ENCODE measurements at places on chromosomes 12 and 14. TPM values are rescaled to one million over a fixed set of nuclear protein-coding genes. Genes with fewer than 3 reads are reported as not detected.
A peak's percentile ranks its signal among the peaks of the same experiment; 100 is the strongest.

- DNase-seq = no peak
- no peak overlapping the region for H3K27ac ChIP-seq
- no peaks in the 10 kb centered on the region for H3K27me3 ChIP-seq
- H3K36me3 ChIP-seq = peaks cover 63% of the 10 kb centered on the region
Measured at GRCh38 chr14:103732868-103733620, 17.4 kb downstream of the ZFYVE21 start.

Gene CD27
- 0.27 TPM for total RNA-seq

GRCh38 chr14:96017882-96018281, 21.3 kb upstream of the C14orf132 start:
- no peak for DNase-seq
- no peak overlapping the region for H3K4me3 ChIP-seq
- peaks cover 6% of the 10 kb centered on the region for H3K27me3 ChIP-seq
- H3K27ac ChIP-seq = no peak overlapping the region
- no peaks in the 10 kb centered on the region for H3K36me3 ChIP-seq

DNA sequence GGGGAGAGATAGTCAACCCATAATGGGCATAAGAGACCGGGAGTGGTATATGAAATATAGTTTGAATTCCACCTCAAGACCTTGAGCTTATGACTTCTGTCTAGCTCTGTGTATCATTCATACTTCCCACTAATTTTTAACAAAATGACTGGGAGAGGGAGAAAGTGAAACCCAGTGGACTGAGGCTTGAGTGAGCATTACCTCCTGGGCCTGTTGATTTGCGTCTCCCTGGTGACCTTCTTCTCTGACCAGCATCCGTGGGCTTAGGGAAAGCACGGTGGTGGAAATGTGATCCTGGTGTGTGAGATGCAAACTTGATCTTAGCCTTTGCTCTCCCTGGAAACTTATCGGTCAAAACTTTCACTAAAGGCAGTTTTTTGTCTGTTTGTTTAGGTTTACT, 207.9 kb upstream of the BCL2L14 start:
- DNase-seq = peak; percentile 69
- H3K27me3 ChIP-seq = no peaks in the 10 kb centered on the region
- peak overlapping the region; percentile 87 for H3K27ac ChIP-seq
- H3K4me3 ChIP-seq = no peak overlapping the region

GRCh38 chr12:123442774-123443173, 6.3 kb upstream of the RILPL2 start:
- no peak overlapping the region for H3K4me3 ChIP-seq
- H3K36me3 ChIP-seq = no peaks in the 10 kb centered on the region
- no peak overlapping the region for H3K27ac ChIP-seq
- DNase-seq = no peak

GRCh38 chr12:68970951-68971350, 38.0 kb upstream of the CPM start:
- DNase-seq = no peak
- H3K4me3 ChIP-seq = no peak overlapping the region
- H3K36me3 ChIP-seq = no peaks in the 10 kb centered on the region
- no peaks in the 10 kb centered on the region for H3K4me1 ChIP-seq
- H3K27ac ChIP-seq = no peak overlapping the region

Gene BTG1
- 19.5 TPM for total RNA-seq

- no peak overlapping the region for H3K4me3 ChIP-seq
- H3K27me3 ChIP-seq = peaks cover 2% of the 10 kb centered on the region
- no peak for DNase-seq
- H3K36me3 ChIP-seq = no peaks in the 10 kb centered on the region
Measured at GRCh38 chr14:100607611-100607956, 20.4 kb upstream of the BEGAIN start.
